ENCODE measurements at places on chromosomes 2 and 18.

DNA sequence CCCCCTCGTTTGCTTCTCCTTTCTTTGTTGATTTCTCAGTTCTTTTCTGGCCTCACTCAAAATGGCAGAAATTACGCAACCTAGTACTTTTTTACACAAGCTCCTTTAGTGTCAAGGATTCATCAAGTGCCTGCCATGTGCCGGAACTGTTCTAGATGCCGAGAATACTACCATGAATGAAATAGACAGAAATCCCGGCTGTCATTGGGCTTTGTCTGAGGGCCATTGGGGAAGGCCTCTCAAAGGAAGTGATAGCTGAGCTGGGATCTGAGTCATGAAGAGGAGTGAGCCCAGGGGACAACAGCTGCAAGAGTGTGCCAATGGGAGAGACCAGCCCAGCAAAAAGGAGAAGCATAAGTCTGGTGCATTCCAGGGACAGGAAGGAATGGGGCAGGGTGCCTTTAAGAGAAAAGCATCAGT lies 34.3 kb upstream of the PPP1CB start:
- DNase-seq, result peak; percentile 11

DNA sequence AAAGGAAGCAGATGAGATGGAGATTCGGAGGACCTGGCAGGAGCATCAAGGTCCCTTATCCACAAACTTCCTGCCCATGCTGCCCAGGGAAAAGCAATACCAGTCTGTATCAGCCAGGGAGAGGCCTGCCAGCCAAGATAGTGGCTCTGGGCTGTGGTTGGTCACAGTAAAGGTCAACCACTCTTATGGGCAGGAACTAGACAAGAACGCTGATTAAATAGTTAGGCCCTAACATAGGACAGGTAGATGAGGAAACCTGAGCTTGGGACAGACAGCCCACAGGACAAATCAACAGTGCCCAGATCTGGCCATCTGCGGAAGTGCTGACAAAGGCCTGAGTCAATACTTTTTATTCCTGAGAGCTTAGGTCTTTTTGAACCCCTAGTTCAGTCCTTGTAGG lies 10.7 kb downstream of the PSTPIP2 start:
- no peak for DNase-seq

DNA sequence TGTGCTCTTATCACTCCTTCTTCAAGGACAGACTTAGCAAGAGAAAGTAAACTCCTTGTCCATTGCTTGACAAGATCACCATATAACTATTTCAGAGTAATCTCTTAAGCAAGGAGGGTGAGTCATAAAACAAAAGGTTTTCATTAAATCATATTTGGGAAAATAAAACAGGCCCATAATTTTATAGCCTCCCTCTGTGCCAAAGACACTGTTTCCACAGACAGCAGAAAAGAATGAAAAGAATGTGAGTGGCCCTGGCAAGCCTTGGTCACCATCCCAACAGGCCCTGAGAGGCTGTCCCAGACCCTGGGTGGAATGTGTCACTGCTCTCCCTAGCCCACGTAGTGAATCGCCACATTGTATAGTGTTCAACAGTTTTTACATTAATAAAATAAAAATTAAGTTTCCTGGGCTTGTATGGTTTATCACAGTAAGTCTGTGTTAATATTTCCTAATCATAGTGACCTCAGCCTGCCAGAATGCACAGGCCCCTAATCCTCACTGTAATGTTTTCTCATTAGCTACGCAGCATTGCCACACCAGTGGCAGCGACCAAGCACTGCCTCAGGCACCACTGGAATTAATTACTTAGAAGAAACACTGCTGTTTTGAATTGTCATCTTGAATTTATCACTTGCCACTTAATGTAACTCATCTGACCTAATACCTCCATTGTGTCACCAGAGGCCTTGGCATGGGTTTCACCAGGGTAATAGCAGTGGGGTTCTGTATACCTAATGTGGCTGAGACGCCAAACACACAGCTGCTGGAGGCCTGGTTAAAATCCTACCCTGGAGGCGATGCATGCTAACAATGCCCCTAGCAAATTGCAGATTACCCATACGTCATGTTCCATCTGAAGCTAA lies 401.9 kb downstream of the LNPK start:
- DNase-seq, result no peak

- no peak for DNase-seq
Observed at GRCh38 chr2:205133544-205133943, 548.8 kb upstream of the NRP2 start.

GRCh38 chr18:58955738-58956137 lies 91.1 kb downstream of the ZNF532 start:
- no peak for DNase-seq

- DNase-seq, result peak; percentile 74
Observed at GRCh38 chr2:102736410-102737409, 25.1 kb upstream of the TMEM182 start.

GRCh38 chr2:236665572-236666118 lies 96.0 kb downstream of the ACKR3 start:
- no peak for DNase-seq

- no peak for DNase-seq
Observed at GRCh38 chr2:231218366-231218765, 19.9 kb downstream of the ARMC9 start.

- DNase-seq, result no peak
Observed at GRCh38 chr18:64678048-64678447, 529.2 kb upstream of the LINC00305 start.

GRCh38 chr2:171703574-171704347 lies 16.5 kb downstream of the DYNC1I2 start:
- DNase-seq, result peak; percentile 31

- DNase-seq, result no peak
Observed at GRCh38 chr2:71792926-71793761, 339.8 kb downstream of the DYSF start.

DNA sequence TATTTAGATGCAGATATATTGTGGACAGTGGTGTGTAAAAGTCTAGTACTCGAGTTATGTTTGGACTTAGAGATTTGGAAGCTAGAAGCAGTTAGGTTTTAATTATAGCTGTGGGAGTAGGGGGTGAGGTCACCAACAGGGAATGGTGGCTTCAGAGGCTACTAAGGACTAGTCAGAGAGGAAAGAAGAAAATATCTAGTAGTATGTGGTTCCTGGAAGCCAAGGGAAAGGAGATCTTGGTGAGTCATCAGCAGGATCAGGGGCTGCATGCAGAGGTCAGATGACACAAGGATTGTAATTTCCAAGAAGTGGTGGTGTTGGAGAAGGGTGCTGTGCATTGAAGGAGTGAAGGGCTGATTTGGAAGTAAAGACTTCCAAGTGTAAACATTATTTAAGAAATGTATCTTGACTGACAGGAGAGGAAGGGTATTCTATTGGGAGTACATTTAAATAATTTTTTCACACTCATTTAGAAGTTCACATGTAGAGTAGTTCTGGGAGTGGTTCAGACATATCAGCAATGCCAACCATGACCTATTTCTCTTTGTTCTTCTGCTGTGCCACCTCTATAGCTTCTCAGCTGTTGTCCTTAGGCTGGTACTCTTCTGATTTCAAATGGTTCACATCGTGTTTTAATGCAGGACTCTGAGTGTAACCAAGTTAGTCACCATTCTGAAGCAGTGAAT lies 59.1 kb downstream of the ACSL3 start:
- DNase-seq, result no peak

GRCh38 chr2:217279556-217279955 lies 419.7 kb upstream of the TNP1 start:
- DNase-seq, result no peak
